ENCODE measurements at places on chromosomes 5 and 9. TPM values are rescaled to one million over a fixed set of nuclear protein-coding genes. Genes with fewer than 3 reads are reported as not detected.

The DBH gene
- not detected for total RNA-seq

The MBLAC2 gene
- total RNA-seq, result 4.6 TPM

- no peak for DNase-seq
Measured at GRCh38 chr9:105313238-105313637, 68.8 kb downstream of the SLC44A1 start.

- DNase-seq, result no peak
Measured at GRCh38 chr9:97910357-97910756, 11.9 kb downstream of the TRMO start.

- no peak for DNase-seq
Measured at GRCh38 chr5:169862391-169862811, 117.9 kb downstream of the INSYN2B start.

All from right cardiac atrium (tissue), 5 donors.